ENCODE measurements at places on chromosomes 5 and 9. TPM values are rescaled to one million over a fixed set of nuclear protein-coding genes. Genes with fewer than 3 reads are reported as not detected.
A peak's percentile ranks its signal among the peaks of the same experiment; 100 is the strongest.

The PCDHAC2 gene
- 1.6 TPM for polyA plus RNA-seq

DNA sequence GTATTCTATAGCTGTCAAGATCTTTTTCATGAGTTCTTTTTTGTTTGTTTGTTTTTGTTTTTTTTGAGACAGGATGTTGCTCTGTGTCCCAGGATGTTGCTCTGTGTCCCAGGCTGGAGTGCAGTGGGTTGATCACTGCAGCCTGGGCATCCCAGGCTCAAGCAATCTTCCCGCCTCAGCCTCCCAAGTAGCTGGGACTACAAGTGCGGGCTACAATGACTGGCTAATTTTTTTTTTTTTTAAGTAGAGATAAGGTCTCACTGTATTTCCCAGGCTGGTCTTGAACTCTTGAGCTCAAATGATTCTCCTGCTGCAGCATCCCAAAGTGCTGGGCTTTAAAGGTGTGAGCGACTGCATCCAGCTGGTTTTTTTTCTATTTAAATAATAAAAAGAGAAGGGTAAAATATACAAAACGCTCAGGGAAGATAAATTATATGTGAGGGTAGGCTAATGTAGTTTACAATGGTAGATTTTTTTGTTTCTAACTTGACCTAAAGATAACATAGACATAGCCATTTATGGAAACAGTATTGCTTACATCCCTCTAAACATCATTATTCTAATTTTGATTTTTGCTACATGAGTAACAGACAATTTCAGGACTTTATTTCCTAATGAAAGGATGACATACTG is 21.9 kb downstream of the ERBIN start:
- no peaks in the 10 kb centered on the region for H3K4me1 ChIP-seq
- no peak overlapping the region for H3K27ac ChIP-seq
- no peaks in the 10 kb centered on the region for H3K36me3 ChIP-seq
- peak; percentile 29 for DNase-seq
- no peak overlapping the region for H3K4me3 ChIP-seq

GRCh38 chr5:31781772-31782171 is 142.8 kb downstream of the PDZD2 start:
- H3K27me3 ChIP-seq, result no peaks in the 10 kb centered on the region
- H3K4me3 ChIP-seq, result no peak overlapping the region
- no peaks in the 10 kb centered on the region for H3K36me3 ChIP-seq
- DNase-seq, result no peak

- no peak for DNase-seq
- H3K4me1 ChIP-seq, result peaks cover 10% of the 10 kb centered on the region
- no peak overlapping the region for H3K4me3 ChIP-seq
- H3K27me3 ChIP-seq, result no peaks in the 10 kb centered on the region
- peak overlapping the region; percentile 36 for H3K27ac ChIP-seq
Measured at GRCh38 chr9:127635201-127635735, 23.2 kb downstream of the STXBP1 start.

- no peaks in the 10 kb centered on the region for H3K36me3 ChIP-seq
- no peak overlapping the region for H3K27ac ChIP-seq
- peaks cover 4% of the 10 kb centered on the region for H3K4me1 ChIP-seq
- DNase-seq, result no peak
- H3K27me3 ChIP-seq, result no peaks in the 10 kb centered on the region
Measured at GRCh38 chr5:126477294-126478117, 54.3 kb downstream of the GRAMD2B start.

The CCNB1 gene
- 4.7 TPM for polyA plus RNA-seq

The NPR2 gene
- polyA plus RNA-seq, result 6.2 TPM

The PIP5KL1 gene
- polyA plus RNA-seq, result 2.0 TPM

The GARIN3 gene
- polyA plus RNA-seq, result not detected

The MEF2C gene
- 10.3 TPM for polyA plus RNA-seq

DNA sequence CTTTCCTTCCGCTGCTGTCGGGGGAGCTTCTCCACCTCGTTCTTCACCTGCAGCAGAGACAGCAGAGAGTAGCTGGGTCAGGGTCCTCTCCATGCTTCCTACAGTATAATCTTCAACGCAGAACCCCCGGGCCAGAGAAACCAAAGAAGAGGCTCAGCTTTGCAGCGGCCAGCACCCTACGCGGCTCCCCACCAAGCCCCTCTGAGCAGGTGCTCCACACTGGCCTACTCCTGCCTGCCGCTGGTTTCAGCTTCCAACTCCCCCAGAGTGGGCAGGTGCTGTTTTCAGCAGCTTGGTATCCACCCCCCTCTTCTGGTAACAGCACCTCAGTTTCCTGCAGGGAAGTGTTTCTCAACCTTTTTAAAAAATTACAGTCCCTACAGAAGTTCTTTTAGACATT is 58.3 kb upstream of the FBXW11 start:
- H3K27me3 ChIP-seq, result no peaks in the 10 kb centered on the region
- no peak overlapping the region for H3K27ac ChIP-seq
- no peaks in the 10 kb centered on the region for H3K4me1 ChIP-seq

The TEK gene
- 5.9 TPM for polyA plus RNA-seq
